ENCODE measurements at places on chromosomes 12 and 14. TPM values are rescaled to one million over a fixed set of nuclear protein-coding genes. Genes with fewer than 3 reads are reported as not detected.

DNA sequence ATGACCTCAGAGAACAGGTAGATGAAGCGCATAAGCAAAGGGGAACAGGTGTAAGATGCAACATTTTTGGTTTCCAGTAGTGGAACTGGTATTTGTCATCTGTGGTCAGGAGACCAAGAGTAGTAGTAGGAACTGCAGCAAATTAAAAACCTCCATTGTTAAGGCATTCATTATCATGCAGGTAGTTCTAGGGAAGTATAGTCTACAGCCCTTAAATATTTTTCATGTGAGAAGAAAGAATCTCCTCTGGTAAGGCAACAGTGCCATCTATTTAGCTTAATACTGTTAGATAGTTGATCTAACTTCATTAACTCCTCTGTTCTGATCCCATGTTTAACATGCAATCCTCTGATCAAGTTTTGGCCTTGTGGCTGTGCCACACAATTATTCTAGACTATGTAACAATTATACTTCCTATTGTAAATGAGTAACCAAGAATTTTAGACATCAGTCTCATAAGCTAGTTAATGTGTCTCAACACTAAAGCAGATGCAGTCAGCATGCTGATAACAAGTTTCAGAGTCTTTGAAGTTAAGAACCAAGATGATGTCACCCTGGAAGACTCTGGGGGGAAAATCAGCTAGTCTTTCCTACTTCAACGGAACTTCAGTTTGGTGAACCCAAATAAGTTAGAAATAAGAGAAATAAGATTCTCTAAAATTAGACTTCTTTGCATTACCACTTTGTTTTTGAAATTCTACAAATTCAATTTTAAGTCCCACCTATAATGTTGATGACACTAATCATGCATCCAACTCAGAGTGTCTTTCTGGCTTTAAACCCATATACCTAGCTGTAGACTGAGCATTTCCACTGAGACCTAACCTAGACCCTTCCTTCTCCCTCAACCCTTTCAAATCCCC is 70.9 kb downstream of the STXBP6 start:
- no peak for DNase-seq

DNA sequence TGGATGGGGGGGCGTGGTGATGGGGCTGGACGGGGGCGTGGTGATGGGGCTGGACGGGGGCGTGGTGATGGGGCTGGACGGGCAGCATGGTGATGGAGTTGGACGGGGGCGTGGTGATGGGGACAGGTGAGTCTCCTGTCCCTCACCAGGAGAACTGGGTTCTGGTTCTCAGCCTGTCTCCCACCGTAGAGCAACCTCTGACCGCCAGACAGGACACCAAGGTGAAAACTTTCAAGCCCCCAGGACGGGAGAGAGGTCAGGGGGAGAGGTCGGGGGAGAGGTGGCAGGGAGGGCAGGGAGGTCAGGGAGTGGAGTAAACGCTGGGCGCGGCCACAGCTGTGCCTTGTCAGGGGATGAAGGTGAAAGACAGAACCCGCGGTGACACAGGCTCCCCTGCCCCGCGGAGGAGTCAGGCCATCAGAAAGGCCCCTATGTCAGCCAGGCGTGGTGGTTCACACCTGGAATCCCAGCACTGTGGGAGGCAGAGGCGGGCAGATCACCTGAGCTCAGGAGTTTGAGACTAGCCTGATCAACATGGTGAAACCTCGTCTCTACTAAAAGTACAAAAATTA is 84.6 kb downstream of the GALNT9 start:
- no peak for DNase-seq

GRCh38 chr12:120247183-120247582 is 18.3 kb downstream of the PXN start:
- DNase-seq = no peak

DNA sequence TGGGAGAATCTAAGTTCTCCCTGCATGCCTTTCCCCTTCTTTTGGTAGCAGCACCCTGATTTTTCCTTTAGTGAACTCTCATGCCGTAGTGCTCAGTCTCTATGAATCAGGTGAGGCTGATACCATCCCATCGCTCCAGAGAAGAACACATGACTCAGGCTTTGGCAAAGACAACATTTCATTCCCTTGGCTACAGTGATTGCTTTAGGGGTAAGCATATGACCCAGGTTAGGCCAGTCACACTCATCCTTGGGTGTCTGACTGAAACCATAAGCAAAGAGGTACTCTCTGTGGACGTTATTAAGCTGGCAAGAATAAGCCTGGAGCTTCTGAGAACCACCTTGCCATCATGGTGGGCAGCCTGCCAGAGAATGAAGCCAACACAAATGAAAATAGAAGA is 141.8 kb downstream of the MYRFL start:
- DNase-seq = peak; percentile 53

The ATXN2 gene
- 42.9 TPM for total RNA-seq

Data from lower leg skin (tissue), 4 donors.